ENCODE measurements at places on chromosomes 11 and 22. TPM values are rescaled to one million over a fixed set of nuclear protein-coding genes. Genes with fewer than 3 reads are reported as not detected.

- DNase-seq: no peak
Measured at GRCh38 chr22:19916006-19916405, 25.6 kb upstream of the COMT start.

The LIF gene
- 7.5 TPM for total RNA-seq

The SAA4 gene
- total RNA-seq: not detected

The LMO2 gene
- total RNA-seq: 0.84 TPM
